ENCODE measurements at places on chromosomes 2 and 18. TPM values are rescaled to one million over a fixed set of nuclear protein-coding genes. Genes with fewer than 3 reads are reported as not detected.

The TXNDC2 gene
- total RNA-seq = not detected

The BMP10 gene
- not detected for total RNA-seq

The GPR55 gene
- total RNA-seq = 0.35 TPM

The REEP1 gene
- total RNA-seq = 0.37 TPM

The LONRF2 gene
- not detected for total RNA-seq

The SP5 gene
- total RNA-seq = not detected

The PIAS2 gene
- 21.9 TPM for total RNA-seq

Data from activated naive CD4-positive, alpha-beta T cell treated with anti-CD3 and anti-CD28 coated beads for 36 hours (primary cell).